ENCODE measurements at places on chromosomes 16 and 17. TPM values are rescaled to one million over a fixed set of nuclear protein-coding genes. Genes with fewer than 3 reads are reported as not detected.

NGFR gene
- 0.20 TPM for total RNA-seq

PRR11 gene
- 69.8 TPM for total RNA-seq

C16orf96 gene
- total RNA-seq, result not detected

KRT36 gene
- not detected for total RNA-seq

NEURL4 gene
- total RNA-seq, result 44.8 TPM

HIC1 gene
- 88.5 TPM for total RNA-seq

MARVELD3 gene
- total RNA-seq, result not detected

NUDT21 gene
- 279 TPM for total RNA-seq

SLX4 gene
- 19.0 TPM for total RNA-seq

C1QTNF8 gene
- total RNA-seq, result not detected

ABCC11 gene
- total RNA-seq, result 0.19 TPM

MSLN gene
- total RNA-seq, result not detected

SLC5A10 gene
- not detected for total RNA-seq

SPN gene
- 329 TPM for total RNA-seq

SRL gene
- total RNA-seq, result not detected

PIRT gene
- total RNA-seq, result not detected

SHBG gene
- not detected for total RNA-seq

SLC2A4 gene
- total RNA-seq, result not detected

NECAB2 gene
- not detected for total RNA-seq

HID1 gene
- total RNA-seq, result not detected

SLC6A2 gene
- total RNA-seq, result not detected

GGNBP2 gene
- 113 TPM for total RNA-seq

SULT1A1 gene
- total RNA-seq, result 14.1 TPM

OR1A1 gene
- not detected for total RNA-seq

PAM16 gene
- 47.5 TPM for total RNA-seq

TEKT3 gene
- total RNA-seq, result not detected

ARHGAP44 gene
- not detected for total RNA-seq

TMIGD1 gene
- total RNA-seq, result not detected

CPHXL2 gene
- not detected for total RNA-seq

CMTM2 gene
- 1.6 TPM for total RNA-seq

ZNF23 gene
- total RNA-seq, result 7.6 TPM

ALOX15B gene
- not detected for total RNA-seq

SLC13A5 gene
- total RNA-seq, result not detected

ARRB2 gene
- 365 TPM for total RNA-seq

NTN3 gene
- total RNA-seq, result not detected

HSD11B2 gene
- total RNA-seq, result 0.14 TPM

TNFSF13 gene
- 2.2 TPM for total RNA-seq

MYH2 gene
- not detected for total RNA-seq

All from activated CD8-positive, alpha-beta memory T cell treated with anti-CD3 and anti-CD28 coated beads, Interleukin-2, amount 10 ng/mL, durations not matched to agents 7 days and 5 days (primary cell).